CD4-positive, alpha-beta T cell treated with Interleukin-10 for 1 hour (primary cell): ENCODE measurements at places on chromosomes 12 and 14.

- no peak for DNase-seq
Observed at GRCh38 chr12:81722004-81722403, 37.1 kb downstream of the PPFIA2 start.

DNA sequence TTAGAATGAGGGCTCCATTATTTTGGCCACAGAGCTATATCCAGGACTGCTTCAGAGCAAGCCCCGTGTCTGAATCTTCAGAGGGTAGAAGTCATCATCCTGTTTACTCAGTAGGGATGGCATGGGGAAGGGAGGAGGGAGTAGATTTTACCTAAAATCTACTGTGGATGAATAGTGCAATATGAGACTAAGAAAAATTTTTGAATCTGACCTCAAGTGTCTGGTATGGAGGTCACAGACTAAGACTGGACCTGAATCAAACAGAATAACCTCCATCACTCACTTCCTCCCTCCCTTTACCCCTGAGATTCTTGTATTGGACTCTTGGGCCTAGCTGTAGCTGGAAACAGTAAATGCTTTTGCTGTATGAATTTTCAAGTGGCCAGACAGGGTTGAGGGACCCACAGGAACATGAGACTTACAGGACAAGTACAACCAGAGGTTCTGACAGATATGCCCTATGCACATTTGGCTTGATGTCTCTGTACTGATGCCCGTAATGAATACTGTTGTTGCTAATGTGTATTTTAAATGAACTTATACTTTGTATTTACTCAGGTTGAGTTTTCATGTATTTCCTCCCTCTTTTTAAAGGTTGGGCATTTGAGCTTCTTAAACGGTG is 78.5 kb downstream of the CCDC91 start:
- no peak for DNase-seq

DNA sequence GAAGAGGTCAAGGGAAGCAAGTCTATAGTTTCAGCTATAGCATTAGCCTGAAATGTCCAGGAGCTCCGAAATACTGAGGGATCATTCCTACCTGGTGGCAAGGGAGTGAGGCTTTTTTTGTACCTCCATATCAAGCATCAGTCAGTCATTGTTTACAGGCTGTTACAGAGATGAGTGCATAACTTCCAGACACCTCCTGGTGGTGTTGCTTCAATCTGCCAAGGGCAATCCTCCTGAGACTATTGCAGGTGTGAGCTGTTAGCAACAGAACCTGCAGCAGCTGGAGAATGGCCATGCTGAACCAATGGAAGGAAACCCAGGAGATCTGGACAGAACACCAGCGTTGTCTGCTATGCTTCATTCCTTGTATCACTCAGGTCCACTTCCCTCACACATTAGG is 80.0 kb upstream of the SLC8A3 start:
- DNase-seq = no peak

DNA sequence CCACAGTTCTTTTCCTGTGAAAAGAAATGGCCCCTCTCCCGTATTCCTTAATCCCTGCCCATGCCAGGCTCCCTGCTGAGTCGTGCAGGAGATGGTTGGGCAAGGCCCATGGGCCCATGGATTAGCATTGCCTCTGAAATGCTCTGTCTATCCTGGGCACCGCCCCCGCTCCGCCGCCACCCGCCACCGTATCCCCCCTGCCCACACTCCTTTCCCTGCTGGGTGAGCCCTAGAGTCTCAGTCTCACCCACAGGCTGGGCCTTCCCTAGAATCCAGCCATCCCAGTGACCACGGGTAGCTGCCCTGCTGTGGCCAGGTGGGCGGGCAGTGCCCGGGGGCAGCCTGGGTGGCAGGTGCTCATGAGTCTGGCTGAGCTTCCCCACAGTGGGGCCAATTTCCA is 50.6 kb downstream of the TSPAN11 start:
- no peak for DNase-seq

GRCh38 chr12:94687891-94688290 is 37.5 kb upstream of the TMCC3 start:
- DNase-seq = no peak

GRCh38 chr12:57330992-57331391 is 80.0 kb upstream of the STAC3 start:
- DNase-seq = no peak

DNA sequence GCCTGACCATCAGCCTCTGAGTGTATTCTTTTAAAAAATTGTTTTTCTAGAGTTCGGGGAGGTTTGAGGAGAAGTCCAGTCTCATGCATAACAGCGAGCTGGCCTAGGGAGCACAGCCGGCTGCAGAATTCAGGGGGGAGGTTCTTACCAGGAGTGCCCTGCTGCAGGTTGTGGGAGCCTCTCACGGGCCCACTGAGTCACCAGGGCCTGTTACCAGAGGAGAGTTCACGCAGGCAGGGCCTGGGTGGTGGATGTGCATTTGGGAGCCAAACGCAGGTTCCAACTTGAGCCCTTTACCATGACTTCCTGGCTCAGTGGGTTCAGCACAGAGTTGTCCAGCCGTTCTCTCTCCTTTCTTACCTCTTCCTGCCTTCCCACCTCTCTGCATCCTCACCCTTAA is 14.4 kb downstream of the CD9 start:
- DNase-seq = no peak

- no peak for DNase-seq
Observed at GRCh38 chr12:76947304-76947703, 68.5 kb upstream of the CSRP2 start.

DNA sequence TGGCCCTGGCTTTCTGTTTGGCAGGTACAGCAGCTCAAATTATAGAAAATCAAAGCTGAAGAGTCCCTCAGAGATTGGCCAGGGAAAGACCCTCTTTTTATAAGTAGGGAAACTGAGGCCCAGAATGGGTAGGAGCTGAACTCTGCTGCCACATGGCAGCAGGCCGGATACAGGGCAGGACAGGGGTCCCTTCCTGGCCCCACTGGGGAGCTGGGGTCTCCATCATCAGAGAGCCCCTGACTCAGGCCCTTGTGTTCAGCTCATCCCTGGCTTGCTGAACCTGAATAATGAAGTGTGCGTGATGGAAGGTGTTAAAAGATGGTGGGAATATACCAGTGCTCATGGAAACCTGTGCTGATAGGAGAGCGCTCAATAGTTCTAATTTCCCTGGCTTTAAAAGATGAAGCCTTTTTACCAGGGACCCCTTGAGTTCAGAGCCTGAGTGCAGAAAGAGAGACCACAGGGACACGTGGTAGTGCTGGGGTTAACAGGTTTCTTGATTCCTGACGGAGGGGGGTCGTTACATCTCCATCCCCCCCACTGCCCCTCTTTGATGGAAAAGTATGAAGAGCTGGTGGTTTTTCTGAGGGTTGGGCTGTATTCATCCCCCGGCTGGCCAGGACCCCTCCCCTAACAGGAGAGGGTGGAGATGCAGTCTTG is 4.4 kb downstream of the DLK1 start:
- no peak for DNase-seq

DNA sequence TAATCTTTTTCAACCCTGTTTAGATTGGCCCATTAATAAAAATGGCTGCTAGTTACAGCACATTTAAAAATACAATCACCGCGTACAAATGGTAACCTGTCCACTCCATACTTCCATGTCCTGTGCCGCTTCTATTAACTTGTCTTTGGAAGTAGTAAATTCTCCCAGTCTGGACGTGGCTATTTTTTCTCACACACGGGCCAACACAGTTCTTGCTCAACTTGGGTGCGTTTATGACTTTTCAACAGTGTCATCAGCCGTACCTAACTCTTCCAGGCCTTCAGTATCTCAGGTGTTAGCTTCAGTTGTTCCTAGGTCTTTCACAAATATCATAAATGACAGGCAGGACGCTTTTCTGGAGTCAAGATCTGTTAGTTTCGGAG is 475 bp upstream of the PCNX1 start:
- no peak for DNase-seq

DNA sequence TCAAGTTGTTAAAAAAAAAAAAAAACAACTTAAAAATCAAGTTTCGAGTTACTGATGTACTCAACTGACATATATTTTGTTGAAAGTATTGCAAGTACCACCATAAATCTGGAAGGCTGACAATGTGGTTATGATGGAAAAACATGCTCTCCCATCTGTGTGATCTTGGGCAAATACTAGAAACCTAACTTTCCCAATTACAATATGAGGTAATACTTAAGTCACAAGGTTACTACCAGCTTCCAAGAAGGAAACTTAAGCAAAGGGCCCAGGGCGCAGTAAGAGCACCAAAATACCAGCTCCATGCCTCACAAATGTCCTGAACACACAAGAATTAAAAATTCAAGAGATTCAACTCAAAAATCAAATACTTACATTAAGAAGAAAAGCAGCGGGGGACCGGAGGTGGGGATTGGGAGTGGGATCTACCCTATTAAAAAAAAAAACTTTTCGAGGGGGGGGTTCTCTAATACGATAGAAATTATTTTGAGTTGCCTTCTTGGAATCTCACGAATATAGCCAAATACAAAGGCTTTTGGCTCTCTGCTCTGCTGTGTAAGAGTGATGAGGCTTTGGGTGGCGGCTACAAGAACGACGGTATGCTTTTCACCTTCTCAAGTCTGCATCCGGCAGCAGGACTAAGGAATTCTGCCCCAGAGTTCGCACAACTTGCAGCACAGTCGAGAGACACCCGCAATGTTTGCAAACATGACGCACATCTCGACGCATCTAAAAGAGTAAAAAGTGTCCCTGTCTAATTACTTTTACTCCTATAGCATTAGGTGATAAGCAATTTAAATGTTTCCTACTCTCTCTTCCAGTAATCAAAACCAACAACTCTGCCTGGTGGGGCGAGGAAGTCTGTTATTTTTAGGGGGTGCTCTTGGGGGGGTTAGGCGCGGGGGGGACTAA is 1.1 kb downstream of the SAV1 start:
- DNase-seq = peak; percentile 37

GRCh38 chr14:60051721-60052221 is 40.0 kb upstream of the PCNX4 start:
- DNase-seq = peak; percentile 17

- DNase-seq = no peak
Observed at GRCh38 chr12:19761463-19761862, 322.2 kb downstream of the AEBP2 start.

DNA sequence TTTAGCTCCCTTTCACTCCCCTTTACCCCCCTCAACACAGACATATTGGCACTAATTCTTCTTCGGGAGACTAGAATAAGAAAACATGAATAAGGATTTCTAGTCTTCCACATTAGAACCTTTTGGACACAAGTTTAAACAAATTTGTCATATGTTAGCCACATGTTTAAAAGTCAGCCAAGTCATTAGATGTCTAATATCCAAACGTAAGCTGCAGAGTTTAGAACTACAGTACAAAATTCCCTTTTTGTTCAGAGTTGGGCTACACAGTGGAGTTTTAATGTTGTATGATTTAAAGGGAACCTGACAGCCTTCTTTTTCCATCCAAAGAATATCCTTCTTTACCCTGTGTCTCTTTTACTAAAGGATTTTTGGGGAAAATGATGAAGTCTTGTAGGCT is 79.8 kb downstream of the PDE6H start:
- no peak for DNase-seq

DNA sequence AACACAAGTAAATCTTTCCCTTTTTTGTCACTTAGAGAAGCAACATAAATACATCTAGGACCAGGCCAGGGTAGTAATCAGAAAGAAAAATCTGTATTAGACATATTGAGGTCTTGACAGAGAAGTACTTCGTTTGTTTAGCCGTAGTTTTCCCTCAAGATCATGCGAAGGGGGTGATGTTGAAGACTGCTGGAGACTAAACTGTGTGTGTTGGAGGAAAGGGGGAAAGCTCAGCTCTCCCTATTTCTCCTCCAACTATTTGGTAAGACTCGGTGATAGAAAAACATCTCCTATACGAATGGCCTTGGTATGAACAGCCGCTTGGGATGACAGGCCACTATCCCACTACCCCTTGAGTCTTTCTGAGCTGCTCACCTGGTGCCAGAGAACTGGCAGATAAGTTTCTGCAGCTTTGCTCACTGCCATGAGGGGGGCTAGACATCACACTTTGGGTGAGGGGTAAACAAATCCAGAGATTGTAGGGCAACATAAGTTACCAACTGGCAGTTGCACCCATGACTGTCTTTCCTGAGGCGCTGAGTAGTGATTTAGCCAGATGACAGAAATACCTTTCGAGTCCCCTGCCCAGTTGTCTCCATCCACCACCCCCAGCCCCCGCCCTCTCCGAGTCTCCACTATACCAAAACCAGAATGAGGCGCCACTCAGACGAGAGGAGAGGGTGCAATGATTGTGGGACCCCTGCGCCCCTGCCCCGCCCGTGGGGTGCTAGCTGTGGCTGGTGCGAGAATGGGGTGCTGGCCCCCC is 685 bp downstream of the VAMP1 start:
- no peak for DNase-seq

DNA sequence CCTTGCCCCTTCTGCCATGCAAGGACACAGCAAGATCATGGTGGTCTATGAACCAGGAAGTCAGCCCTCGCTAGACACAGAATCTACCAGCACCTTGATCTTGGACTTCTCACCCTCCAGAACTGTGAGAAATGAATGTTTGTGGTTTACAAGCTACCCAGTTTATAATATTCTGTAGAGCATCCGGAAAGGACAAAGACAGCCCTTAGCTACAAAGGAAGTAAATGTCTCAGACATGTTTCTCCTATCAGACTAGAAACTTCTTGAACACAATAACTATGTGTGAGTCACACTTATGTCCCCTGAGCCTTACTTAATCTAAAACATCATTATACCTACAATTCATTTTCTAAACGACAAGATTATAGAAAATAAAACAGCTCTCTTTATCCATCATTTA is 176.7 kb downstream of the KLHL28 start:
- no peak for DNase-seq

DNA sequence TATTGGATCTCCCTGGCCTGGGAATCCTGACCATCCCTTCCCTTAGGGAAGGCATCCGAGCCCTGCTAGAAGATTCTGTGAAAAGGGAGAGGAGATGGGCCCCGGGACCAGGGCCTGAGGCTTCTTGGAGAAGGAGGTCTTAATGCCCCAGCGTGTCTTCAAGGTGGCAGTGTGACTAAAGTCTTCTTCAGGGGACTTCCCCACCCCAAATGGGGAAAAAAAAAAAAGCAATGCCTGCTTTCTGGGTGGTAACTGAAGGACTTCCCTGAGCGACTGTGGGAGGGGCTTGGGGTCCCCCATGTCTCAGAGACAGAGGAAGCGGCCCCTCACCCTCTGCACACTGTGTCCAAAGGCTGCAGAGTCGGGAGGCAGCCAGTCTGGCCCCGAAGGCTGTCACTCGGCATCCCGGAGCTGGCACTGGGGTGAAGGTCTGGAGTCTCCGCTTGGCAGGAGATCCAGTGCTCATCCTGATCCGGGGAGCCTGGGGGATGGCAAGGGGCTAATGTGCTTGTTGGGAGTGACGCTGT is 7.8 kb upstream of the PGF start:
- no peak for DNase-seq

GRCh38 chr14:61360796-61361525 is 39.6 kb downstream of the PRKCH start:
- DNase-seq = no peak

DNA sequence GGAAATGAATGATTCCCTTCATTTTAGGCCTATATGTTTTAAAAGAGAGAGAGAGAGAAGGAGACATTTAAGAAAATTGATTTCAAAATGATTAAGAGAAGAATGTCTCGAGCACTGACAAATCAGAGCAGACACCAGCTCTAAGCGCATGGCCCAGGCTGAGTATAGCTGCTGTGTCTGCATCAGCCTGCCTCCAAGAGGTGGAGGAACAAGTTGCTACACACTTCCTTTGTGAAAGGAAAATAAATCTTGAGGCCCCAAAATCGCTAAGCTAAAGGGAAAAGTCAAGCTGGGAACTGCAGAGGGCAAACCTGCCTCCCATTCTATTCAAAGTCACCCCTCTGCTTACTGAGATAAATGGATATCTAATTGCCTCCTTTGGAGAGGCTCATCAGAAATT is 728.7 kb upstream of the TMEM132C start:
- no peak for DNase-seq
